HFF-Myc (cell line): ENCODE measurements at places on chromosomes 12 and 14.
A peak's percentile ranks its signal among the peaks of the same experiment; 100 is the strongest.

- DNase-seq, result peak; percentile 43
Observed at GRCh38 chr12:127165567-127166392, 1101.2 kb upstream of the TMEM132C start.

DNA sequence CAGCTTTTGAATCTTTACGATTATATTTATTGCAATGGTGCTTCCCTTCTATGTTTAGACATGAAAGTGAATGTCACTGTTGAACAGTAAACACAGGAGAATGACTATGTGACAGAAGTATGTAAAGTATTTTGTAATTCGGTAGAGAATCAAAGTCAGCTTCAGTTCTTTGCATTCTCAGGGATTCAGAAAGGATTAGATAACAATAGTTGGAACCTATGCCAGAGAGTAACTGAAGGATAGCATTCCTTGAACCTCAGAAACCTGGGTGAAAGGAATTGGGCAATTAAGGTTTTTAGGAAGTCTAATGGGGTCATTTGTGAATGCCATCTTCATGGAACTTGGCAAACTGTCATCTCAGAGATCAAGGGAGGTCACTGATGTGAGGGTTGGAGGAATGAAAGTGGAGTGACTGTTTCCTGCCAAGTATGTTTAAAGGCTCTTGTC lies 305.3 kb upstream of the DDHD1 start:
- DNase-seq, result peak; percentile 47

DNA sequence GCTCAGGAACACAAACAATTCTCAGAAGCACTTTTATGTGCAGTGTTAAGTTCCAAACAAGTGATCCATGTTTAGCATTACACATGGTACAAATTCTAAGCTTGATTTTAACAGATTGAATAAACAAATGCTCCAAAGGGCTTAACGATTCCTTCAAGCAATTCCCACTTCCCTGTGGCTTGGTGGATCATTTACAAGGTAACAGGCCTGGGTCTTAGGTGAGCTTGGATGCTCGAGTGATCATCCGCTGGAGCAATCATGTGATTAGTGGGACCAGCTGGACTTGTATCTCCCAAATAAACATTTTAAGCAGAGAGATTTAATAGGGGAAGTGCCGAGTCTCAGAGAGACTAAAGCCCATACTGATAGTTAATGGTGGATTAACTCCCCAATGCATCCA lies 70.7 kb downstream of the CALM1 start:
- DNase-seq, result no peak

GRCh38 chr14:69850736-69851112 lies 28.5 kb upstream of the SMOC1 start:
- no peak for DNase-seq

DNA sequence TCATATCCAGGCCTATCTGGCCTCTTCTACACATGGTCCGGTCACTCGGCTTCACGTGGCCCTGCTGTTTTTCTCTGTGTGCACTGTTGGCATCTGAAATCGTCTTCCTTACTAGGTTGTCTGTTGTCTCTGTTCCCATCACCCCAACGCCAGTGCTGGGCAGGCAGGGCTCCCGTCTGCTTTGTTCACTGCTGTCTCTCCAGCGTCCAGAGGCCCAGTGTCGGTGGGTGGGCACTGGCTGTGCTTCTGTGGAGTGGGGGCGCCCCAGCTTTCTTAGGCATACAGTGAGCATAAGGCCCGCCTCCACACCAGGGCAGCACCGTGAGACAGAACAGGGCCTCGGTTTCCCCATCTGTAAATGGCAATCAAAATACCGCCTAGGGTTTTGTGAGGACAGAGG lies 153.1 kb downstream of the BCL11B start:
- no peak for DNase-seq
